ENCODE measurements at places on chromosomes 7 and 10.

- DNase-seq, result no peak
These were observed 10.4 kb downstream of the KPNA7 start for GRCh38 chr7:99197498-99197897.

DNA sequence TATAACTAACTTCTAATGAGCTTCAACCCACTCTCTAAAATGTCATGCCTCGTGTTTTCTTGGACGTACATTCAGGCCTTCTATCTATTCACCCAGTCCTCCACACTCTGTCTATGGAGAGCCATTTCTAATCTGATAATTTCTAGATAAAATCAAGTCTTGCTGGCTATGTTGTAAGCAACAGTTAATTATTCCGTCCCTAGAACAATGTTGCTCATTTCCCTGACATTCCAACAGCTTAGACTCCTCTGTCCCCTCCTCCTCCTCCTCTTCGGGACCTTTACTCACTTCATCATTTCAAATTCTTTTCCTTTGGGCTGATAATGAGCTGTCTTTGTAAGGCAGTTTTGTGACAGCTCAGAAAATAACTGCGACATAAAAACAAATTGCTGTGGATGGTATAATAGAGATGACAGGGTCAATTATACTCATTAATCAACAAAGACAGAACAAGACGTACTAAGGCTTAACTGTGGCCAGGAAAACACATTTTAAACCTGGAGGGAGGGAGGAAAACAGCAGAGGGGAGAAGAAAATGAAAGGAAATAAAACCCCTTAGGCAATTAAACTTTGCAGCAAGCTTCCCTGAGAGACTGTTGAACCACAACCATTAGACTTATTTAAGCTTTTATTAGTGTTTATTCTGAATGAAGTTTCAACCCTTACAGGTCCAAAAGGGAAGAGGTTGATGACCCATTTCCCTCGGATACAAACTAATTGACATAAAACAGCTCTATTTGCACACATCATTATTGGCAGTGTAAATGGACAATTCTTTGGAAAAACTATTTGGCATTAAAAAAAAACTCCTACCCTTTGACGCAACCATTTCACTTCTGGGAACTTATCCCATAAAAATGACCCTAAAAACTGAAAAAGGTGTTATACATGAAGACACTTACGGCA is 179.1 kb downstream of the SFMBT2 start:
- no peak for DNase-seq

DNA sequence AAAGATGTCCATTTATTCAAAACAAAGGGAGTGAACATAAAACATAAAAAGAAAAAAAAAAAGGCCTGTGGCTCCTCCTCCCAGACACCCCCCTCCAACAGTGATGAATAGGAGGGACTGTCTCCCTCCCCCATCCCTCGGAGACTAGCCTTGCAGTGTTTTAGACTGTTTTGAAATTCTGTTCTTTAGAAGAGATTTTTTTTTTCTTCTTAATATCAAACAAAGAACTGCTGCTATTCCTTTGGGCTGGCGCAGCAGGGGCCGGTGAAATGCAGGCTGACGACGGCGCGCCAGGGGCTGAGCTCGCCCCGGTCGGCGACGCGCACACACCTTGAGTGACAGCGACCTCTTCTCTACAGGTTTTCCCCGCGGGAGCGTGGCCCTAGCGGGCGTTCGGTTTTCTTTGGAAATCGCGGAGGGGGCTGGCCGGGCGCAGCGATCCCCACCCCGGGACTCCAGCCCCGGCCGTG is at the start of gene LANCL2:
TSS of gene LANCL2 (plus strand) at position 133 of the 470 bp plus-strand sequence. CDS start 689 bp downstream, outside the sequence.
- peak; percentile 14 for DNase-seq

DNA sequence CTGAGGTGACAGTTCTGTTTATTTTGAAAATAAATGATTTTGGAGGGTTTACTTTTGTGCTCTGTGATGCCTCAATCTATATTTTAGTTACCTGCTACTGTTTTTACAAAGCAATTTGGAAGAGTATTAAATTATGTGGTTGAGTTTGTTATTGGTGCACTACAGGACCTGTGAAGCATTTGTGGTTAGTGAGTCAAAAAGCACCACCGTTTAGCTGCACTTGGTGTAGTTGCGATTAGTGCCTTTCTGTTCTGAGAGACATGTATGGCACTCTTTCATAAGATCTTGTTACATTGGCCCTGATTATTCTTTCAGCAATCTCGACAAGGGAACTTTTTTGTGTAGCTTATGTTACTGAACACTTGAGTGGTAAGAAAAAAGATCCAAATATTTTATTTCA is 132.2 kb downstream of the BBS9 start:
- no peak for DNase-seq

DNA sequence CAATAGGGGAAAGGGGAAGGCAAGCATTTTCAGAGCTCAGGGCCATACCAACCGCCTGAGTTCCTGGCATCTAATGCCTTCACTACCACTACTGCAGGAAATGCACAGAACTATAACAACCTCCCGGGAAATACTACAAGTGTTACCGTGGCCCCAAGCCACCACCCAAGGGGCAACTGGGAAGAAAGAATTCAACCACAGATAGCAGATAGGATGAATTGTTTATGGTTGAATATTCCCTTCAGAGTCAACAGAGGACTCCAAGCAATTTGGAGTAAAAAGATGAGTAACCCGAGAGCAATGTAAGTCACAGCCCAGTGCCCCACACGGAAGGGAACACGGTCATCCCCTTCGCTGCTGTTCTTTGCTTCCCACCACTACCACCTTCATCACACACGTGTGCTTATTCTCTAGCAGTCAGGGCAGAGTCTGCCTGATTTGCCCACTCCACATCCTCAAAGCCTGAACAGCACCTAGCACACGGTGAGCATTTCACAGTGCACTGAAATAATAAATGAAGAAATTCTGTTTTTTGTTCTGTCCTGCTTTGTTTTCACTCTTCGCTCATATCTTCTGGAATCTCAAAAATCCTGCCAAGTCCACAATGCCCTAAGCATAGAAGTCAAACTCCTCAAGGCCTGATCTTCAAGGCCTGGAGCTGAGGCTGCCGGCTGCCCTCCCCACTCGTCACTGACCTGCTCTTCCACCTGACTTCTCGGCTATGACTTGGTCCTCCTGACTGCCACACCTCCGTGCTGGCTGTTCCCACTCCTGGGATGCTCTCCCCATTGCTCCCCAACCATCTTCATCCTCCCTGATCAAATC is 221.1 kb downstream of the KCNMA1 start:
- no peak for DNase-seq

DNA sequence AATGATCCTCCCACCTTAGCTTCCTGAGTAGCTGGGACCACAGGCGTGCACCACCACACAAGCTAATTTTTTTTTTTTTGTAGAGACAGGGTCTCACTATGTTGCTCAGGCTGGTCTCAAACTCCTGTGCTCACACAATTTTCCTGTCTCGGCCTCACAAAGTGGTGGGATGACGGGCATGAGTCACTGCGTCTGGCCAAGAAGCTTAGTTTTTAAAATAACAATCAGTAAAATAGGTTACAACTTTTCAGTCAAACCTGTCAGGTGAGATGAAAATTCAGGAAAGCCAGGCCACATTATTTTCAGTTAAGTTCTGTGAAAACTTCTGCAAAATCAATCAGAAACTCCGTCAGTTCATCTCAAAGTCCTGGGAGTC is 55.4 kb downstream of the FAM241B start:
- DNase-seq, result no peak

GRCh38 chr7:7183061-7183837 is 905 bp downstream of the C1GALT1 start:
- DNase-seq, result peak; percentile 3

DNA sequence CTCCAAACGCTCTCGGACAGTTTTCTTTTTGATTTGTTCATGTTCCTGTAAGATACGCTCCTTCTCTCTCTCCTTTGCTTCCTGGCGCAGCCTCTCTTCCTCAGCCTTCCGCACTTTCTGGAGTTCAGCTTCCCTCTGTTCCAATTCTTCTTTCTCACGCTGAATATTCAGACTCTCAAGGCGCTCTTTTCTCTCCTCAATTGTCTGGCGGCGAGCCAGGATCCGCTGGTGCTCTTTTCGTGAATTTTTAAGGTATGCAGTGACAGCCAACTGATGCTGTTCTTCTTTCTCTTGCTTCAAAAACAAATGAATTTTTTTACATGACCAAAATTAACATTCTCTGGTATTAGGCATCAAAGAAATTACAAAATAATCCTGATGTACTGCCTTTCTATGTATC is 22.6 kb downstream of the EIF3A start:
- DNase-seq, result no peak

DNA sequence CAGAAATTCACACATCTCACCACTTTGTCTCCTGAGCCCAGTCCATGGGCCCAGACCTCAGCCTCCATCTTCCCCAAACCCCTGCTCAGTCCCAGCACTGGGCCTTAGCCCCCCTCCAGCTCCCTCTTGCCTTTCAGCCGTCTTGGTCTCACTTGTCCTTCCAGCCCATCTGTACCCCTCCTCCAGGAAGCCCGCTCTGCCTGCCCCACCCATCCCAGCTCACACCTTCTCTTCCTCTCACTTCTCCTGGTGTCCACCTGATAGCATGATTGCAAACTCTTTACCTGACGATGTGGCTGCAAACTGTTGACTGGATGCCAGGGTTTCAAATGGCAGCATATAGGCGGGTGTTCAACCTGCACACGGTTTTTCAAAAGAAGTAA is 96.6 kb downstream of the RGS10 start:
- no peak for DNase-seq

DNA sequence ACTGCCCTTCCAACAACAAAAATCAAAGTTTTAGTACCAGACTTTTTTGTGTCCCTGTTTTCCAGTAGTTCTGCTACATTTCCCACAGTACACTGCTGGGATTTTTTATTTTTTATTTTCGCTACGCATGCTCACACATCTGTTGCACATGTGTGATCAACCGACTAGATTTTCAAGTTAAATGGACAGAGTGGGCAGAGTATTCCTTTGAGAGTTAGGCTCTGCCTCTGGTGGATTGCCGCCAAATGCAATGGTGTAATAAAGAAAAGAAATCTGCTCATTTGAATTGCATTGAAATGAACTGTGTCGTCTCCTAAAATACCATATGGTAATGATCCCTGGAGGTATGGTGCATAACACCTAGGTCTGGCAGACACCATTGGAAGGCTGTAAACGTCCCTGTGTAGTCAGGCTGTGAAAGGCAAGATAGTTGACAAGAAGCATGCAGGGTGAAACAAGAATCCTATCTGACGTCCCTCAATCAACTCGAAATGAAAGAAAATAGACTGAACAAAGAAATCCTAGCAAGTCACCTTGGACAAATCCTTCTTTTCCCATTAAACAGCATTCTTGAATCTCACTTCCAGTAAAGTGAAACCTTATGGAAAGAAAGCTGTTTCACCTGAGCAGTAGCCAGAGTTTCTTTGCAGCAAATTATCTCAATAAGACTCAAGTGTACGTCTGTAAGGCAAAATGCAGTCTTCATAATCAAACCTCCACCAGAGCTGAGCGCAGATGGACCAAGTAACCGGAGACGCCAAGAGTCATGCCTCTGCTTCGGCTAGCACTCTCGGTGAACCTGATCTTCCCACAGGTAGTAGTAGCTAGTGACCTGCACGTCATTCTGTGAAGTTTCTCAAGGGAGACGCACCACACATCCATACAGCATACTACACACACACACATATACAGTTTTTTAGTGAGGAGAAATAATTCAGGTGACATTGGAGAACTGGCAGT is 357.3 kb downstream of the CRPPA start:
- DNase-seq, result no peak

DNA sequence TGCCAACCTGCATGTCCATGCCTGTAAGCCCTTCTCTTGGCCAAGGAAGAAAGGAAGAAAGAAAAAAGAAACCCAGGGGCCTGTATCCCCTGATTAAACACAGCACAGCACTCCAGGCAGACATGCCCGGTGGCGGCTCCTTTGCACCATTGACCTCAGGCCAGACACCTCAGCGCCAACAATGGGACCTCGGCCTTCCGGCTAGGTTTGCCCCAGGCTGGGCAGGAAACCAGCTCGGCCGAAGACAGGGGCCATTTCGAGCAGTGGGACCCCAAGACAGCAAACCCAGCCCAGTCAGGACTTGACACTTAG is 2.8 kb downstream of the HOXA10 start:
- no peak for DNase-seq

GRCh38 chr7:16822029-16822428 is 17.2 kb upstream of the AGR2 start:
- no peak for DNase-seq

DNA sequence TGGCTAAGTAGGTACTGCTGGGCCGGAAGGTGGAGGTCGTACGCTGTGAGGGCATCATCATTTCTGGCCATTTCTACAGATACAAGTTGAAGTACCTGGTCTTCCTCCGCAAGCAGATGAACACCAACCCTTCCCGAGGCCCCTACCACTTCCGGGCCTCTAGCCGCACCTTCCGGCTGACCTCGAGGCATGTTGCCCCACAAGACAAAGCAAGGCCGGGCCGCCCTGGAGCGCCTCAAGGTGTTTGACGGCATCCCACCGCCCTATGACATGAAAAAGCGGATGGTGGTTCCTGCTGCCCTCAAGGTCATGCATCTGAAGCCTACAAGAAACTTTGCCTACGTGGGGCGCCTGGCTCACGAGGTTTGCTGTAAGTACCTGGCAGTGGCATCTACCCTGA is 56.8 kb downstream of the ATXN7L1 start:
- DNase-seq, result no peak

- DNase-seq, result no peak
These were observed 657.6 kb downstream of the PARD3 start for GRCh38 chr10:34157501-34157900.

DNA sequence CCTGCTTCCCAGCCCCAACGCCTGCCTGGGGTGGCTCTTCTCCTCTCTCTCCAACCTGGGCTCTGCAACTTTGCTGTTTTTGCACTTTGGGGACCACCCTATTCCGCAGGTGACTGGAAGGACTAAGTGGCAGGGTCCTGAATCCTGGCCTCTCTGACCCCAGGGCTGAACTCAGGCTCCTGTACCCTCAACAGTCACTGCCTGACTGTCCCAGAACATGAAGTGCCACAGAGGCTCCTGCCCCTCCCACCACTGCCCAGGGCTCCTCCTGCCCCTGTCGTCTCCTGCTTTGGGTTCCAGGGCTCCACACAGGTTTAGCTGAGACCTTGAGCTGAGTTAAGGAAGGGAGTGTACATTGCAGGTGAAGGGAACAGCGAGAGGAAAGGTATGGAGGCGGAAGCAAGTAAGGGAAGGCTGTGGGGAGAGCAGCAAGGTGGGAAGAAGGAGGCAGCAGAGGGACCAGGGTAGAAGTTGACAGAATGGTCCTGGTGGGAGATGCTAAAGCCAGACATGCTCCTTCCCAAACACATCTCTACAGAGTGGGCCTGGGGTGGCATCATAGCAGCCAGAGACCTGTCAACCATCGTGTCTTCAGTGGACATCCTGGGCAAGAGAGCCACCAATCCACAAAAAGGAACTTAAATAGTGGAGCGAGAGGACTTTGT is 5.7 kb upstream of the GRID1 start:
- DNase-seq, result no peak

DNA sequence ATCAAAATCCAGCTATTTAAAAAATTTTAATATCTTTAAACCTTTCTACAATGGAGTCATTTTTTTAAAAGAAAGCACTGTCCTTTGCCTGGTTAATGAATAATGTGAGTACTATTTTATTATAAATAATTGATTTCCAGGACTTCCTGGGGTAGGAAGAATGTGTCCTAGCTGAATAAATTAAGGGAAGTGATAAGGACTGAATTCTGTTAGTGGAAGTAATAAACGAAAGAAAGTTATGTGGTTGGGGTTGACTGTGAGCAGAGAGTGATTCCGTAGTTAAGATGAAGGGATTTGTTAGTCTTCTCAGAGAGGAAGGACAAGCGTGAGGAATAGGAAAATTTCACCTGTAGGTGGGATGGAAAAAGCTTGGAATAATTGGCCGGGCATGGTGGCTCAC is 59.1 kb downstream of the AHCYL2 start:
- DNase-seq, result no peak

Measured in stimulated activated CD8-positive, alpha-beta memory T cell treated with anti-CD3 and anti-CD28 coated beads, Interleukin-7, amount 100 ng/mL, for 24 hours (primary cell).